HT1080 (cell line): ENCODE measurements at places on chromosomes 7 and 10. TPM values are rescaled to one million over a fixed set of nuclear protein-coding genes. Genes with fewer than 3 reads are reported as not detected.
A peak's percentile ranks its signal among the peaks of the same experiment; 100 is the strongest.

DNA sequence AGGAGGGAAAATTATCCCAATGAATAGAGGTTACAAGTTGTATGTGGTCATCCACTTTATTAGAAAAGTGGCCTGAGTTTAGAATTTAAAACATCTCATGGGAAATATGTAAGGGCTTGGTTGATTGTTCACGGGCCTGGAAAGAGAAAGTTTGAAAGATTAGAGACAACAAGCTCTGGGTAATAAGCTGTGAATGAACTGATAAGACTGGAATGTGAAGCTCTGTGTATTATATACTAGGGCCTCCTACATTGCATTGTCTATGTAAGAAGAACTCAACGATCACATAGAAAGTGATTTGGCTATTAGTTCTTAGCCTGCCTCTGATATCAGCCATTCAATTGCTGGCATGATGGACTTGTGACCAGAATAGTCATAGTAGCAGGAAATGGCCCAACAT is 199.2 kb upstream of the MAGI2 start:
- DNase-seq = no peak

DNA sequence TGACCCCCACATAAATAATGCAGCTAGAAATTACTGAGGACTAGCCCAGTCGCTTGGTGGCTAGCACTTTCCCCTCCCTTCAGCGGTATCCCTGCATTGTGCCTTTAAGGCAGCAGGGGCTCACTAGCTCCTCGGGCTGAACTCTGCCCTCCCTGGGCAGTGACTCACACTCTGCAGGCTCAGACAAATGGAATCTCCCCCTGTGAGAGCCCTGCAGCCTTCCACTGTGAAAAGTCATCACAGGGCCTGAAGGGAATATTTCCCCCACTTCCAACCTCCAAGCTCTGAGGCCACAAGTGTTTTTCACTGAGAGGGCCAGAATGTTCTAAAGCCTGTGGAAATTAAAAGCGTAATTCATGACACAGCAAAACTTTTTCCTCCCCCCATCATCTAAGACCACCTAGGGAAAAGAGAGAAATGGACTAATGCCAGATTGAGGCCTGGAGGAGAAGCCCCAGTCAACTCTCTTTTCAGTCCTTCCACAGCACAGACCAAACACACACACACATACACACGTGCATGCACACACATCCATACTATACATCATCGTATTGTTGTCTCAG is 93.6 kb upstream of the COL1A2 start:
- DNase-seq = peak; percentile 94

- DNase-seq = no peak
Observed at GRCh38 chr10:124287071-124287685, 131.5 kb downstream of the OAT start.

- peak; percentile 97 for DNase-seq
Observed at GRCh38 chr7:101856473-101857357, 39.3 kb downstream of the CUX1 start.

DNA sequence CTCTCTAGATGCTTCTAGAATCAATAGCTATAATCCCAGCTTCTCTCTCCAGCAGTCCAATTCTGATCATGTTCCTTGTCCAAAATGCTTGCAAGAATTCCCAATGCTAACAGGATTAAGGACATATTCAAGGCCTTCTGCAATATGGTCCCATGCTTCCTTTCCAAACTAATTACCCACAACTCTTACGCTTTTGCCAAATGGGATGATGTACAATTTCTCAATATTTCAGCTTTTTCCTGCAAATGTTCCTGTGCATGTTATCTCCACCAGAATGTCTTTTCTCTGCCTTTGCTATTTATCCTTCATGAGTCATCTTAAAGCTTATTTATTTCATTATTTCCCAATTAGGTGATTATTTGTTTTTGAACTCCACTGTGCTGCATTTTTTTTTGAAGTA is 556.4 kb downstream of the SORCS1 start:
- DNase-seq = no peak

GRCh38 chr7:64310426-64310825 is 3.3 kb upstream of the ZNF736 start:
- no peak for DNase-seq

DNA sequence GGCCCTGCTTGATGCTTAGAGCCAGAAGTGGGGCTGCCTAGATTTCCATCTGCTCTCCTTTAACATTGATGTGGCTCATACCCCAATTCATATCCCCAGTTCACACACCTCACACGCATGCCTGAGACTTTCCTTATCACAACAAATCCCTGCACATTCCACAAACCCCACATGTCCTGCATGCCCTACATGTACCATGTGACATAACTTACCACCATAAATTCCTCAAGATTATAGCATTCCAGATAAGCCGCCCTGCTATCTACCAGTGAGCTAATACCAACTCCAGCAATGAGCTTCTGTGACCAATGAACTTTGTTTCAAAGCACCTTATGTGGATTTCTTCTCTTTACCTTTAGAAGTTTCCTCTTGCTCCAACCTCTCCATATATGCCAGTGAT is 104.7 kb upstream of the RAB11FIP2 start:
- no peak for DNase-seq

DNA sequence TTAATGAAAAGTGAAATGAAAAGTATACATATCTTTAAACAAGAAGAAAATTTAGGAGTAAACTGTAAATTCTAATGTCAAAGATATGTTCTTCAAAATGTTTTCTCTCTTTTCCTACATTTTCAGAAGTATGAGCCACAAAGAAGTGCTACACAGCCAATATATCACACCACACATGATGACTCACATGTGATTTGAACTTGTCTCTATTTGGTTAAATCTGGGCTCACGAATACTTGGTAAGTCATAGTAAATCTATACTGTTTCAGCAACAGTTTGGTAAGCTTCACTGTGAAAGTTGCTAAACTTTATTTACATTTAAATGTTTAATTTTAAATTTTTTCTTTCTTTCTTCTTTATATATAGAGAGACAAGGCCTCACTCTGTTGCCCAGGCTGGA is 380.6 kb upstream of the IGFBP3 start:
- DNase-seq = peak; percentile 32

GRCh38 chr7:816751-817671 is 15.3 kb upstream of the SUN1 start:
- no peak for DNase-seq

DNA sequence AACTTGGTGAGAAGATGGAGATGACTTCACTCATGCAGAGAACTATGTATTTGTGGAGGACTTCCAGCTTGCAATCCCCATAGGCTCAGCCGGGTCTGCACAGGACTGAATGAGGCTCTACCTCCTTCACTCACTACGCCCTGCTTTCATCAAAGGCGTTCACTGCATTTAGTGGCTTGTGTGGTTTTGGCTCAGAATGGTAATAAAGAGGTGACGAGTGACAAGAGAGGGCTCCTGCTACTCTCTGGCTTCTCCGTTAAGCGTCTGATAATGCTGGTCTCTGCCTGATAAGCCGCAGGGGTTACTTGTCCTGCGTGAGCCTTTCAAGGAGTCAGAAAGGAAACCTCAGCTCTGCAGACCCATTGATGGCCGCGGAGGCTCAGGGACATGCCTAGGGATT is 343.4 kb downstream of the PRPF18 start:
- no peak for DNase-seq

DNA sequence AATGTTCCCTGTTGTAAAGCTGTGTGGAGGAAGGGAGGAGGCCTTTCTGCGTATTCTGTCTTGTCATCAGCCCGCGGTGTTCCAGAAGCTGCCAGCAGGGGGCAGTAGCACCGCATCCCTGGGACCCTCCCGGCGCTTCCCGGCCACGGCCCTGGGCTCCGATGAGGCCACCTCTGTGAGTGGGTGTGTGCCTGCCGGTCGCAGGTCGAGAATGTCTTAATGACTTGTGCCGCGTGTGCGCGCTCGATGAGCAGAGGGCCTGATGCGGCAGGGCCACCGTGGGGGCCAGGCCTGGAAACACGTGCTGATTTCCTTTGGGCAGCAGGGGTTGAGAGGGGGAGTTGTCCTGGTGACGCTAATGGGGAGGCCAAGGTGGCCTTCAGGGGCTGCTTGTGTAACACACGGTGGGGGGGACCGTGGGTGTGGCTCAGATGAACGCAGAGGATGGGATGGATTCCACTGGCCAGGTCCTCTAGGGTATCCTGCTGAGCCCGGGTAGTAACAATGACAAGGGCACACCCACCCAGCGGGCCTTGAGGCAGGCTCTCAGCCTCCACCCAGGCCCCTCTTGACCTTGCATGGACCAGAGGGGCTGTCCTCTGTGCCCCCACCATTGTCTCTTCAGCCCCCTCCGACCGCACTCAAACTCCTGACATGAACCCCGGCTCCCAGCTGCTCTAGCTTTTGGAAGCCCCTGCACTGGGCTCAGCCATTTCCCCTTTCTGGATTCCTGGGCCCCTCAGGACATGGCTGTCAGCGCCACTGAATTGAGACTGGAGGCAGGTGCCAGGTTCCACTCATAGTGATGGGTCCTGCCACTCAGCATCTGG is 135.9 kb upstream of the PODXL start:
- DNase-seq = peak; percentile 62

Gene KNDC1
- total RNA-seq = not detected in 2 replicates

Gene FBXL15
- 11.8 and 17.6 TPM in 2 replicates for total RNA-seq

Gene POMZP3
- 7.7 and 14.2 TPM in 2 replicates for total RNA-seq

Gene ANXA8L1
- total RNA-seq = 0.47 and 0.58 TPM in 2 replicates

Gene GALNT11
- total RNA-seq = 21.9 and 27.0 TPM in 2 replicates

Gene TWIST1
- 19.1 and 19.3 TPM in 2 replicates for total RNA-seq

Gene AKR1E2
- not detected in 2 replicates for total RNA-seq

Gene IQUB
- total RNA-seq = not detected in 2 replicates

Gene DNAJC1
- 21.8 and 23.0 TPM in 2 replicates for total RNA-seq

Gene GAD2
- total RNA-seq = not detected in 2 replicates
